ENCODE measurements at places on chromosomes 11 and 22. TPM values are rescaled to one million over a fixed set of nuclear protein-coding genes. Genes with fewer than 3 reads are reported as not detected.

Gene CARD16
- total RNA-seq = 9.4 TPM

- no peak for DNase-seq
Observed at GRCh38 chr22:20610243-20610686, 102.9 kb downstream of the MED15 start.

Gene RTN4RL2
- total RNA-seq = 0.33 TPM

- DNase-seq = no peak
Observed at GRCh38 chr11:113562981-113563461, 87.8 kb upstream of the DRD2 start.

GRCh38 chr22:37862570-37863325, 13.5 kb downstream of the EIF3L start:
- no peak for DNase-seq

Gene LRRC74B
- not detected for total RNA-seq

DNA sequence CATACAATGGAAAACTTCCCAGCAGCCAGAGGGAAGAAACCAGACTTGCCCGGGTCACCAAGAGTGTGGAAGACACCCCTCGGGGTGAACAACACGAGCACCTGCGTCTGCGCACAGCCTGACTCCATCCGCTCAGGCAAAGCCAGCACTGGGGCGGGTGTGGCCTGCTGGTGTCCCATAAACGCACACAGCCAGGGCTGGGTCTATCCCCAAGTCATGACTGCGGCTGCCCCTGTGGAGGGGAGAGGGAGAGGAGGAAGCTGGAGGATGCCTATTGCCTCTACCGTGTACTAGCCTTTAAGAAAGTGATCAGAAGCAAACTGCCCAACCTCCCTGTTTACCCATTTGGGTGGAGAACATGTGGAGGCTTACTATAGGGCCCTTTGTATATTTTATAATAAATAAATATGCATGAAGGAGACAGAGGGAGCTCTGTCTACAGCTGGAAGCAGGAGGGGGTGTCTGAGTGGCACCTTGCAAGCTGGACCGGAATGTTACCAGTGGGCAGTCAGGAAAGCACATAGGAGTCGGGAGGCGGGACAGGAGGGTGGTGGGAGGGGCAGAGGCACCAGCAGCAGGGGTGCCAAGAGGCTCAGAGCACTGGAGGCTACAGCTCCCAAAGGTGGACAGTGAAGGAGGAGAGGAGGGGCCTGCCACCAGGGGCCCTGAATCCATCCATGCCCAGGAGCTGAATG, 79.6 kb downstream of the PHF21B start:
- DNase-seq = no peak
